MG63 (cell line): ENCODE measurements at places on chromosomes 7 and 10.

- DNase-seq, result no peak
Measured at GRCh38 chr7:16918288-16918895, 36.6 kb upstream of the AGR3 start.

- DNase-seq, result no peak
Measured at GRCh38 chr10:75470901-75471300, 39.5 kb downstream of the LRMDA start.

DNA sequence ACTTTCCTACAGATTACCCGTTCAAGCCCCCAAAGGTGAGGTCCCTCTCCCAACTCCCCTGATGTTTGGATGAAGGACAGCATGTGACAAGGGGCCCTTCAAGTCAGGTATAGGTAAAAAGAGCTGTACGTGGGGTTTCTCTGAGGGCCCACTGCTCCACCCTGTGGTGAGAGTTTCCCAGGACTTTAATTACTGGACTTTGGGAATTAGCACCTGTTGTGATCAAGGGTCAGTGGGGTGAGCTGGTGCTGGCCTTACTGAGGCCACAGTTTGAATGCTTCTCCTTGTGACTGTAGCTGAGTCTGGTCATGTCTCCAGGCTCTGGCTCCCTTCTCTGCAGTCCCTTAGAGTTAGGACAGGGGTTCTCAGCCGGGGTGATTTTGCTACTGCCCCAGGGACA is 16.8 kb downstream of the UBE2D4 start:
- no peak for DNase-seq

GRCh38 chr10:91785830-91786229 is 12.4 kb upstream of the TNKS2 start:
- DNase-seq, result no peak

- no peak for DNase-seq
Measured at GRCh38 chr7:70210200-70210935, 612.1 kb downstream of the AUTS2 start.

DNA sequence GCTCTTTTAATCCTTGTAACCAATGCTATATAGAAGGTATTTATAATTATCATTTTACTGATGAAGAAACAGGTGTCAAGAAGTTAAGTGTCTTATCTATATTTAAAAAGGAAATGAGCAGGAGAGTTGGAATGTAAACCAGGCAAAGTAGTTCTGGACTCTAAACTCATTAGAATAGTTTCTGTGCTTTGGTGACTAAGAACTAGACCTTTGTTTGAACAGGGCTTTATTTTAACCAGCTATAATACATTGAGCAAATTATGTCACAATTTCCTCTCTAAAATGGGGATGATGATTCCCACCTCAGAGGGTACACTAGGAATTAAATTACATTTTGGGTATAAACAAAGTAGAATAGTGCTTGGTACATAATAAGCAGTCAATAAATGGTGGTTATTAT is 236.0 kb downstream of the MAGI2 start:
- no peak for DNase-seq

DNA sequence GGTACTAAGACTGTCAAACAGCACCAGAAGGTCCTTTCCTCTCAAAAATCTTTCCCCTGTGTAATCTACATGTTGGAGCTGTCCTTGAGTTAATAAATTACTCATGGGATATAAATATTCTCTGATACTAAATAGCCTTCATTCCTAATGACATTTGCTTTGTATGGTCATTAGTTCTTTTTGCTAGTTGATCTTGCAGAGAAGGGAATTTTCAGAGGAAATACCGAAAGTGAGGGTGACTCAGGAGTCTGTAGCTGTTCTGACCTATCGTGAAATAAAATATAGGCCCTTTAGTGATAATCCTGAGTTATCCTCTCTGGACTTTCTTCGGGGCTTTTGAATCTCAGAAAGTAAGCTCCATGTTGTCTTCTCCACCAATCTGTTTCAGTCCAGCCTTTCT is 19.4 kb upstream of the CLDN12 start:
- no peak for DNase-seq

DNA sequence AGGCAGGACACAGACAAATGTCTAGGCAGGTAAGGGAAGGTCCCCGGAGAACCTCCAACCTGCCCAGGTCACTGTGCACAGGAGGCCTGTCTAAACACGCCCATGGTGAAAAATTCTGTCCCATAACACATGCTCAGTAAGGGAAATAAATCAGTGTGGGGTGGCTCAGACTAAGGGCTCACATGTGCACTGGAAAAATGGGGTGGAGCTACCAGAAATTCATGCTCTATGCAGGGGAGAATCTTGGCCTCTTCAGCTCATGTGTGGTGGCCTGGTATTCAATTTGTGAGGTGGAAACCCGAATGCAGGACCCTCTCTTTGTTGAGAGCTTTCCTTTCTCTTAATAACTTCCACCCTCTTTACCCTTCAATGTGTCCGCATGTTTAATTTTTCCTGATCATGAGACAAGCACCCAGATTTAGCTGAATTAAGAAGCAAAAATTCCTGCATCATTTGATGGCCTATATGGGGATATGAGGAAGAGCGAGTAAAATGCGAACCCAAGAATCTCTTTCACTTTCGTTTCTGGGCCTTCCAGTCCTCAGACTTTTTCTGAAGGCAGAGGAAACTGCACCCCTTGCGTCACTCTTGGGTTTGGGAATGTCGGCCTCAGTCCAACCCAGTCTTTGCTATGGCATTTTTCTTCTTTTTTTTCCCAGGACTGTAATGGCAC is 163.2 kb downstream of the DGKB start:
- DNase-seq, result no peak

- DNase-seq, result no peak
Measured at GRCh38 chr7:5320802-5321396, 38.2 kb downstream of the SLC29A4 start.

- DNase-seq, result no peak
Measured at GRCh38 chr7:158246272-158246959, 341.2 kb downstream of the PTPRN2 start.

DNA sequence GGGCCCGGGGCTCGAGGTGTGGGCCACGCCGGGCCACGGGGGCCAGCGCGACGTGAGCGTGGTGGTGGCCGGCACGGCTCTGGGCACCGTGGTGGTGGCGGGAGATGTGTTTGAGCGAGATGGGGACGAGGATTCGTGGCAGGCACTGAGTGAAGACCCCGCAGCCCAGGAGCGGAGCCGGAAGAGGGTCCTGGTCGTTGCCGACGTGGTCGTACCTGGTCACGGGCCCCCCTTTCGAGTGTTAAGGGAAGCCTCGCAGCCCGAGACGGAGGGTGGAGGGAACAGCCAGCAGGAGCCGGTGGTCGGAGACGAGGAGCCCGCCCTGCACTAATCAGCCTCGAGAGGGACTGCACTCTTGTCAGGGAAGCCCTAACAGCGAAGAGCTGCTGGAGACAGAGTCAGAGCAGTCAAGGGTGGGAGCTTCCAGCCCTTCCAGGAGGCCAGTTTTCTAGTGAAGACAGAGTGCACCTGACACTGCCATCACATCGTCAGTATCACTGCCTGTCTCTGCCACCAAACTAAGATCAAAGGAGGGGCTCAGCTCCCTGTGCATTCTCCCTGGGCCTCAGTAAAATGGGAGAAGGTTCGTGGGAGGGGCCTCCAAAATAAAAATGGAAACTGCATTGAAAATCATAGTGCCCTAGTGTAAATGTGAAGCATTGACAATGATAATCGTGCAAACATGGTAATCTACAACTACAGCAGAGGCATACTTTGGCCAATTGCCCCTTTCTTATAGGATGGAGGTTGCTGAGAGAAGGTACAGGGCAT is 1.3 kb downstream of the MBLAC1 start:
- DNase-seq, result no peak

DNA sequence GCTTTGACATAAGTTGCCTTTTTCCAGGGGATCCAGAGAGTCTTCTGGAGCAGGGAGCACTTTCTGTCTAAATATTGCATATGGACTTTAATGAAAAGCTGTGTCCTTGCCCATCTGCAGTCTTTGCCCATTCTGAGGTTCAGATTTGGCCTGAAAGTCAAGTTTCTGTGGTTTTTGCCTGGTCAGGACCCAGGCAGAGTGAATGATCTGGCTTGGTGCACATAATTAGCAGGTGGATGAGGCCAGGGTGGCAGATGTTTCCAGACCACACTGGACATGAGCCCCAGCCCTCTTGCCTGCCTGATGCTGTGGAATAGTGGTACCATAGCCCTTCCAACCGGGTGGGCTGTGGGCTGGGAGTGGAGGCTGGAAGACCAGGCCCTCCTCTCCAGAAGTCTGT is 11.0 kb downstream of the HECW1 start:
- DNase-seq, result peak; percentile 27

DNA sequence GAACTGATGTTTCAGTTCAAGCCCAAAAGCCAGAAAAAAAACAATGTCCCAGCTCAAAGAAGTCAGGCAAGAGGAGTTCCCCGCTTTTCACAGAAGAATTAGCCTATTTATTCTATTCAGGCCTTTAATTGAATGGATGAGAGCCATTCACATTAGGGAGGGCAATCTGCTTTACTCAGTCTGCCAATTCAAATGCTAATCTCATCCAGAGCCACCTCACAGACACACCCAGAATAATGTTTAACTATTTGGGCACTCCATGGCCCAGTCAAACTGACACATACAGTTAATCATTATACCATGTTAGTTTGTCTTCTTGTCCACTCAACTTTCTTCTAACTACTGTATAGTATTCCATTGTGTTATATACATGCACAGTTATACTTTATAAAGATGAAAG is 2.6 kb upstream of the NPSR1 start:
- DNase-seq, result no peak

DNA sequence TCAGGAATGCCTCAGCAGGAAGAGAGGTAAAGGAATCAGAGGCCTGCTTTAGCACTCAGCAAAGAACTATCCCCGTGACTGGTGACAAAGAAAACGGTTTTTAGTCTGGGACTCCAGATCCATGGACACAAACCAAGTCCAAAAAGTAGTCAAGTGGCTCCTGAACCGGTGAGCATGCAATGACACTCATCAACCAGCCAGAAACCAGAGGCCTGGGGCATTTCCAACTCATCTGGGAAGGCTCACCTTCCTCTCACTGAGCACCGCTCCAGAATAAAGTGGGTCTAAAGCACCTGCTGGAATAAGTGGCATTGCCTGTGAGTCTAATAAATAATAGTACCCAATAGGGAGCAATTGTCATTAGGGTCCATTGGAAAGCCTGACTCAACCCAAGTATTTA is 17.9 kb upstream of the UCN3 start:
- DNase-seq, result no peak

DNA sequence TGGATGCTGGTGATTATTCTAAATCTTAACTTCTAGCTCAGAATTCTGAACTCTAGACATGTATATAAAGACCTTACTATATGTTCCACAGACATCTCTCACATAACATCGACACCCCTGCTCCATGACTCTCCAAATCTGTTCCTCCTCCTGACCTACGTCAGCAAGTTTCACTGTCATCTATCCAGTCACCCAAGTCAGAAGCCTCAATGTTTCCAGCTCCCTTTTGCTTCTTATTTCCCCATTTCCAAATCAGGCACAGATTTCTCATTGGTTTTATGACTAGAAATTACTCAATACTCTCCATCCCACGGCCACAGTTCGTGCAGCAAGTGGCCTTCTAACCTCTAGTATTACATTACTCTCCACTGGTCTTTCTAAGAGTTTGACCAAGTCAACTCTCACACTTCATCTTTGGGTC is 28.5 kb downstream of the EPC1 start:
- no peak for DNase-seq

GRCh38 chr7:130273081-130273932 is 6.6 kb downstream of the CPA2 start:
- no peak for DNase-seq

GRCh38 chr7:135260930-135261721 is 27.5 kb downstream of the STRA8 start:
- DNase-seq, result no peak

DNA sequence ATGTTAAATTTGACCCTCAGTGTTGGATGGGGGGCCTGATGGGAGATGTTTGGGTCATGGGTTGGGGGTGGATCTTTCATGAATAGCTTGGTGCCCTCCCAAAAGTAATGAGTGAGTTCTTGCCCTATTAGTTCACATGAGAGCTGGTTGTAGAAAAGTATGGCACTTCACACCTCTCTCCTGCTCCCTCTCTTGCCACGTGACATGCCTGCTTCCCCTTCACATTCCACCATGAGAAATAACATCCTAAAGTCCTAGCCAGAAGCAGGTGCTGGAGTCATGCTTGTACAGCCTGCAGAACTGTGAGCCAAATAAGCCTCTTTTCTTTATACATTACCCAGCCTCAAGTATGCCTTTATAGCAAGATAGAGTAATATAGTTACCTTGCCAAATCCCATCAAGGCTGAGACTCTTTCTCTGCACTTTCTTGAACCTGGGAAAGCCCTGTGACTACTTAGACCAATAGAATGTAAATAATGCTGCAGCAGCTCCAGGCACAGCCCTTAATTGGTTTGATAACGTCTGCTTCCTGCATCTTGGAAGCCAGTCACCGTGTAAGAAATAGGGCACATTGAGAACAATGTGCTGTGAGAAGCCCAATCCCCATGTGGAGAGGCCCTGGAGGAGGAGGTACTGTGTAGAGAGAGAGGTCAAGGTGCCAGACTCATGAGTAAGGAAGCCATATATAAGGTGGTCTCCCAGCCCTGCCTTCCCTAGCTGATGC is 88.0 kb upstream of the NAMPT start:
- DNase-seq, result no peak

- DNase-seq, result no peak
Measured at GRCh38 chr7:115221456-115221855, 299.6 kb downstream of the MDFIC start.

GRCh38 chr7:24378871-24379616 is 95.1 kb downstream of the NPY start:
- peak; percentile 66 for DNase-seq

DNA sequence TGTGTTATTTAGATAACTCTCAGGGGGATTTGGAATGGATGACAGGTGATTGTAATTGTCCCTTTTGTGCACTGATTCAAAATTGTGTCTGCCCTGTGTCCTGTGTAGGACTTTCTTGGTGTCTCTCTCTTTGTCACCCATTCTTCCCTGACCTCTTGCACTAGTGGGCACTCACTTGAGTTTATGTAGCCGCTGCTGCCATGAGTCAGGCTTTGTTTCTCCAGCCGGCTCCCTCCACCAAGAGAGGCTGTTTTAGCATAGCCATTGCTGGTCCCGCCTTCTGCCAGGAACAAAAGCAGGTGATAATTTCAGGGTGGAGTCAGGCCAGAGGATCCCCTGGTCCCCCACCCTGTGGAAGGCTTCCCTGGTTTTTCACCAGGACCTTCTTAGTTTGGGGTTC is 8.4 kb downstream of the COL17A1 start:
- DNase-seq, result no peak

GRCh38 chr7:45919231-45919784 is 1.8 kb downstream of the IGFBP3 start:
- DNase-seq, result no peak

GRCh38 chr7:138992052-138992531 is 10.9 kb upstream of the KIAA1549 start:
- peak; percentile 81 for DNase-seq

GRCh38 chr10:46077731-46078413 is 31.8 kb upstream of the MSMB start:
- DNase-seq, result no peak

DNA sequence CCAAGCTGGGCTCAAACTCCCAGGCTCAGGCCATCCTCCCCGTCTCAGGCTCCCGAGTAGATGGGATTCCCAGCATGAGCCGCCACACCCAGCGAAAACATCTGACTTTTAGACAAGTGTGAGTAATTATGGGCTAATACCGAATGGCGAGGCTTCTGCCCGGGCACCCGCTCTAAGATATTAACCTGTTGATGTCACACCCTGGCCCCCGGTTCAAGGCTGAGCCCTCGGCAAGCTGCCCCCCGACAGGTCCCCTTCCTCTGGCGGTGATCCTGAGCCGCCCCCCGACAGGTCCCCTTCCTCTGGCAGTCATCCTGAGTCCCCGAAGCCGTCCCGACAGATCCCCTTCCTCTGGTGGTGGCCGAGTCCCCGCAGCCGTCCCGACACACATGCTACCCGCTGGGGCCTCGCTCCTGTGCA is 5.2 kb downstream of the PSMG3 start:
- DNase-seq, result peak; percentile 32

- no peak for DNase-seq
Measured at GRCh38 chr10:119302172-119302571, 94.8 kb downstream of the GRK5 start.
